M059J (cell line): ENCODE measurements at places on chromosomes 12 and 14.

DNA sequence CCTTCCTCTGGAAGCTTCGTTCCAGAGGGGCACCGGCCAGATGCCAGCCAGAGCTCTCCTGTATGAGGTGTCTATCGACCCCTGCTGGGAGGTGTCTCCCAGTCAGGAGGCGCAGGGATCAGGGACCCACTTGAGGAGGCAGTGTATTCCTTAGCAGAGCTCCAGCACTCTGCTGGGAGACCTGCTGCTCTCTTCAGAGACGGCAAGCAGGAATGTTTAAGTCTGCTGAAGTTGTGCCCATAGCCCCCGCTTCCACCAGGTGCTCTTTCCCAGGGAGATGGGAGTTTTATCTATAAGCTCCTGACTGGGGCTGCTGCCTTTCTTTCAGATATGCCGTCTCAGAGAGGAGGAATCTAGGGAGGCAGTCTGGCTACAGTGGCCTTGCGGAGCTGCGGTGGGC lies 22.2 kb upstream of the NAV3 start:
- no peak for DNase-seq

DNA sequence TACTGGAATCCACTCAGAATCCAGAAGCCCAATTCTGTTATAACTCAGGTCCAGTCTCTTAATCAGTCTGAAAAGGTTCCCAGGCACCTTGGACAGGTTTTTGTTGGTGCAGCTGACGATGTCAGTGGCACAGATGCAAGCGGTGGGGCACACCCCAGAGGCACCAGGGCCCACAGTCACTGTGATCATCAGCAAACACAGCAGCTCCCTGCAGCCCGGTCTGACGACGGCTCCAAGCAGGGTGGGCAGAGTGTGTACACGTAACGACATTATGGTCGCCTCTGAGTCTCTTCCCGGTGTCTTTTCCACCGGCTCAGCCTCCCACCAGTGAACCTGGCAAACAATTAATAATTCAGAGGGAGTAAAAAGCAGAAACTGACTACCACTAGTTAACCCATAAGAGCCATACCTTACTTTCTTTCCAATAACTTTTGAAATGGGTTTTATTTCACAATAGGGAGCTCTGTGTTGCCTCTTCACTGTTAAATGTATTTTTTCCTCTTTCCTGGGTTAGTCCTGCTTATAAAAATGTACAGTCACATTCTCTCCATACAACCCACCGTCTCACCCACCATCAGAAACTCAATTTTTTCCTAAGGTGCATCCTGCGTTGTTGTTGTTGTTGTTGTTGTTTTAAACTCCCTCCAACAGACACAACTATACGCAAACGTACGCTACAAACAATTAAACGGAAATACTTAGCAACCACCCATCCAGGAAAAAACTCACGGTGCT lies 521 bp upstream of the PCED1B start:
- DNase-seq, result peak; percentile 58

GRCh38 chr14:71931492-71932228 lies 569 bp upstream of the RGS6 start:
- DNase-seq, result no peak

DNA sequence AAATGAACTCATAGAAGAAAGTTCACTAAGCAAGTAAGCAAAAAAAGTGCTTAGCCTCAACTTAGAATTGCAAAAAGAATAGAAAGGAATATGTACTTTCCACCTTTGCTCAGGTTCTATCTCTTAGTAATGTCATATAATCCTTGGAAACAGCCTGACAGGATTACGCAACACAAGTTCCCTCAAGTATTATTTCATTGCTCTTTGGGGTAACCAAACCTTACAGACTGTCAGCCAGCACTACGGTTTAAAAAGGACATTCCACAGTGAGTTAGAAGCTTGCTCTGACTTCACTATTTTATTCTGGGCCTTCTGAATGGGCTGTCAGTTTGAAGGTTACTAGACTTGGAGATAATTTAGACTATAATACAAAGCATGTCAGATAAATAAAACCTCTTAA lies 264.0 kb downstream of the ATXN7L3B start:
- DNase-seq, result no peak

DNA sequence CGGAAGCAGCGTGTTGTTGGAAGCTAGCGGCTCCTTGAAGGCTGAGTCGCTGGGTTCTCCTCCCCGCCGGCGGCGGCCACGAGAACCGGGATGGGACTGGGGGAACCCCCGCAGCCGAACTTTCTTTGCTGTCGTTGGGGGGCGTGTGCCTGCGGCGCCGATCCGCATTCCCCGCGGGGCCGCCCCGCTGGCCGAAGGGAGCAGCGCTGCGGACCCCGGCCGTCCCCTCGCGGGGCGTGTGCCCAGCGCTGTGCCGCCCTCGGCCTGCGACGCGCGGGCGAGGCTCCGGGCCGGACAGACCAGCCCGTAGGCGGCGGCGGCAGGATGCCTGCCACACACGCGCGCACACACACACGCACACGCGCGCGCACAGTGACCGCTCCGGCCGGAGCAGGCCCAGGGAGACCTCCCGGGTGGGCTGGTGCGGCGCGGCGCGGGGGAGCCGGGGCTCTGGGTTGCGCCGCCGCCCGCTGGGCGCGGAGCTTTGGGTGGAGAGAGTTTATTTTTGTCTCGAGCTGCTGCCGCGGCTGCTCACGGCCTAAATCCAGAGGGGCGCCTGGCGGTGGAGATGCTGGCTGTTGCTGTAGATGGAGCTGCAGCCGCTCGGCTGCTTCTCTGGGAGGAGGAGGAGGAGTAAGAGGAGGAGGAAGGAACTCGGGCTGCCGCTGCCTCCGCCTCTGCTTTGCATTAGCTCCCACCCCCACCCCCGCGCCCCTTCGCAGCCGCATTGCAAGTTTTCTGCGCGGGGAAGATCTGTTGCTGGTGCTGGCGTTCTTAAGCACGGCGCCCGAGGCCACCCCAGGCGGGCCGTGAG lies at the start of gene SAMD4A:
TSS of gene SAMD4A (plus strand) at position 719 of the 814 bp plus-strand sequence. CDS start 789 bp downstream, outside the sequence.
- peak; percentile 85 for DNase-seq
